ENCODE measurements at places on chromosomes 11 and 22. TPM values are rescaled to one million over a fixed set of nuclear protein-coding genes. Genes with fewer than 3 reads are reported as not detected.

TMEM151A gene
- 5.0 TPM for total RNA-seq

DNA sequence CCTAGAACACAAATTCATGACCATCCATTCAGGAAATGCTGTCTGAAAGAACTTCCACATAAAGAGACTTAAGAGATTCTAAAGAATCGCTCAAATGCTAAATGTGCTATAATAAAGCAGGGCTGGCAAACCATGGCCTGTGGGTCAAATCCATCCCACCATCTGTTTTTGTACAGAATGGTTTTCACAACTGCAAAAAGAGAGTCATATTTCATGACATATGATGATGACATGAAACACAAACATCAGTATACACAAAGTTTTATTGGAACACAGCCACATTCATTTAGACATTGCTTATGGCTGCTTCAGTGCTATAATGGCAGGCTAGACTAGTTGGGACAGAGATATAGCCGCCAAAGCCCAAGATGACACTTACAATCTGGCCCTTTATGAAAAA is 85.1 kb downstream of the RRAS2 start:
- peaks cover 36% of the 10 kb centered on the region for H3K36me3 ChIP-seq
- no peak overlapping the region for H3K27ac ChIP-seq
- no peaks in the 10 kb centered on the region for H3K27me3 ChIP-seq
- DNase-seq: no peak

TMPRSS13 gene
- 0.08 TPM for total RNA-seq

DNA sequence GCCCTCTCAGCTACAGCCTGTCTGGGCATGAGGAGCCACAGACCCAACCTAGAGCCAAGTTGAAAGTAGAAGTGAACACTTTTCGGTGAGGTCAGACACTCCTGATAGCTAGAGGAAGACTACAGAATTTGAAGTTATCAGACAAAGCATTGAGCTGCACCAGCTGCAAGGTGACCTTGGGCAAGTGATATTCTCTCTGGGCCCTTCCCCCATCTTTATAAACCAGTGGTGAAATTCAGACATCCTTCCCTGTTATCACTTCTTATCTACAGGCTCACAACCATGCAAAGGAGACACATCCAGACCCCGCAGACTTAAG is 8.0 kb upstream of the PMM1 start:
- H3K36me3 ChIP-seq: no peaks in the 10 kb centered on the region
- no peaks in the 10 kb centered on the region for H3K4me1 ChIP-seq
- DNase-seq: no peak
- no peak overlapping the region for H3K4me3 ChIP-seq
- H3K27me3 ChIP-seq: no peaks in the 10 kb centered on the region

GRCh38 chr11:84188521-84188920 is 902.4 kb upstream of the CCDC90B start:
- no peaks in the 10 kb centered on the region for H3K27me3 ChIP-seq
- H3K4me3 ChIP-seq: no peak overlapping the region
- no peak overlapping the region for H3K27ac ChIP-seq

- no peaks in the 10 kb centered on the region for H3K36me3 ChIP-seq
- H3K27ac ChIP-seq: no peak overlapping the region
- DNase-seq: peak; percentile 56
- H3K4me3 ChIP-seq: no peak overlapping the region
Measured at GRCh38 chr11:69832561-69833413, 13.6 kb upstream of the FGF3 start.

DNA sequence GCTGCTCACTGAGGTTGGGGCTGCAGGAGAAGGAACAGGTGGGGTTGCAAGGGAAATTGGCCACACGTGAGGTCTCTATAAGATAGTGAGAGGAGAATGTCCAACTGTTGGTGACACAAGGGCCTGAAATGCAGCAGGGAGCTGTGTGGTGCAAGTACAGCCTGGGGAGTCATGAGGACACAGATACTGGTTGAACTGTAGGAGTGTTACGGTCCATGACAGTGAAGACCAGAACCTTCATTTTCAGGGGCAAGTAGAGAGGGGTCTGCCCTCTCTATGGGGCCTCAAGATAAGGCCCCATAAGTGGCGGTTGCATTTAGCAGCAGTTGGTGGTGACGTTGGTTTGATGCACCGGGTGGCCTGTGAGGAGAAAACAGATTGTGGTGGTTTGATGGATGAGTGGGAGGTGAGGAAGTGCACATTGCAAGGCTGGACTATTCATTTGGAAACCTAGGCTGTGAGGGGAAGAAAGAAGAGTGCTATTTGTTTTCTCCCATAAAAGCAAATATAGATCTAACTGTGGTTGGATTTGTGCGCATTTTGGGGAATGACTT is 39.4 kb downstream of the MICAL2 start:
- H3K4me3 ChIP-seq: no peak overlapping the region
- no peak overlapping the region for H3K27ac ChIP-seq
- H3K36me3 ChIP-seq: no peaks in the 10 kb centered on the region
- no peaks in the 10 kb centered on the region for H3K4me1 ChIP-seq
- no peaks in the 10 kb centered on the region for H3K27me3 ChIP-seq
- no peak for DNase-seq

DNA sequence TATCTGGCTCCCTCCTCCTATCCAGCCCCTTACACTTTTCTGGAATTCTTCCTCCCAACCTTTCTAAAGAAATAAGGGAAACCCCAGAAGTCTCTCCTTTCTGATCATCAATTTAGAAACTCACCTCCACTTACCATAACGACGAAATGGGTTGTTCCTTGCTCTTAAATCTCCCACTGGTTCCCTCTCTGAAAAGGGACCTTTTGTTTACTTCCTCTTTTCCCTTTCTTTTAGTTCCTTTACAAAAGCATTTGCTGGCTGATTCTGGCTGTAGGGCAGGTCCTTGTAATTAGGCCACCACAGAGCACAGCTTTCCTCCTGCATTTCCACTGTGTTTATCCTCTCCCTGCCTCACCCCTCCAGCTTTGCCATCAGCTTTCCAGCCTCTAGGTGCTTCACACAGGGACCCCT is 12.0 kb downstream of the JAML start:
- no peaks in the 10 kb centered on the region for H3K36me3 ChIP-seq
- H3K27ac ChIP-seq: peak overlapping the region; percentile 40
- H3K27me3 ChIP-seq: no peaks in the 10 kb centered on the region
- no peak overlapping the region for H3K4me3 ChIP-seq
- no peak for DNase-seq
- peaks cover 48% of the 10 kb centered on the region for H3K4me1 ChIP-seq

DNA sequence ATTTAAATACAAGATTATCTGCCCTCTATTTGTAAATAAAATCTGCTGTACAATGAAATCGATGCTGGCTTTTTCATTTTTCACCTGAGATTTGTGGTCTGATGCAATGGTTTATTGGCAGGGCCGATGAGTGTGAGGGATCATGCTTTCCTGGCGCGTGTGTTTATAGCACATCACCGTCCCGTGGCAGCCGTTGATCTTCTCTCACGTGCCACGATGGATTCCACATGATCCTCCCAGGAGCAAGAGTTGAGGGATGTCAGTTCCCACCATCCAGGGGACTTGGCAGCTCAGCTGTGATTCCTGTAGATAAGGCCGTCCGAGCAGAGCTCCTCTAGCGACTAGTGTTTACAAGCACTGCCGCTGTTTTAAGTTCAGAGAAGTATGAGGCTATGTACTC is 213.7 kb downstream of the TBC1D22A start:
- no peaks in the 10 kb centered on the region for H3K36me3 ChIP-seq
- no peak overlapping the region for H3K4me3 ChIP-seq
- DNase-seq: no peak

GRCh38 chr11:77883775-77884174 is 62.8 kb downstream of the AAMDC start:
- H3K27ac ChIP-seq: 0 out of 2 replicates have a peak overlapping the region, but pooled peaks have one; percentile 19
- no peaks in the 10 kb centered on the region for H3K4me1 ChIP-seq
- DNase-seq: no peak
- H3K4me3 ChIP-seq: no peak overlapping the region
- H3K27me3 ChIP-seq: no peaks in the 10 kb centered on the region
- H3K36me3 ChIP-seq: peaks cover 4% of the 10 kb centered on the region

OR52A1 gene
- 4.3 TPM for total RNA-seq

ASPHD2 gene
- total RNA-seq: 10.0 TPM

DNA sequence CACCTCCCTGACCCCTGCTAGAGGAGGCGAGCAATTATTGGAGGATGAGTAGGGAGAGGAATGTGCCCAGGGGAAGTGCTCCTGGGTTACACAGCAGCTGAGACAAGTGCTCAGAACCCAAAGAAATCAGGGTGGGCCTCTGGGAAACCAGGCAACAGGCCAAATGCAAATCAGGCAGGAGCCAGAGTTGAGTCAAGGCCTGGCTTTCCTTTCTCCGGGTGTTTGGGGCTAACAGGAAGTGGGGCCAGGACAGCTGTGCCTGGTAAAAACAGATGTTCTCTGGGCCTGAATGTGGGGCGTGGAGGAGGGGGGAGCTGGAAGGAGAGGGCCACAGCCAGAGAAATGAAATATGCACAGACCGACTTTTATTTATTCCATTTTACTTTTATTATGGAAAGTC is 22.0 kb downstream of the MFNG start:
- no peaks in the 10 kb centered on the region for H3K36me3 ChIP-seq
- no peaks in the 10 kb centered on the region for H3K27me3 ChIP-seq
- H3K27ac ChIP-seq: no peak overlapping the region
- DNase-seq: no peak
- no peak overlapping the region for H3K4me3 ChIP-seq

Measured in GM23338 (cell line).